Right renal cortex interstitium (tissue), 3 donors: ENCODE measurements at places on chromosomes 11 and 22. TPM values are rescaled to one million over a fixed set of nuclear protein-coding genes. Genes with fewer than 3 reads are reported as not detected.

Gene LARGE2
- polyA plus RNA-seq, result 15.6 TPM

Gene CSF2RB
- polyA plus RNA-seq, result 2.4 TPM

Gene ART1
- polyA plus RNA-seq, result not detected

Gene MPEG1
- polyA plus RNA-seq, result 9.3 TPM

Gene SYT8
- polyA plus RNA-seq, result not detected

Gene GTSE1
- 13.9 TPM for polyA plus RNA-seq

Gene SERPIND1
- polyA plus RNA-seq, result 2.3 TPM

Gene ZDHHC5
- polyA plus RNA-seq, result 52.3 TPM

Gene TSPAN18
- polyA plus RNA-seq, result 46.2 TPM

Gene ABTB2
- polyA plus RNA-seq, result 7.1 TPM

Gene CCDC87
- 0.28 TPM for polyA plus RNA-seq

Gene OR51D1
- not detected for polyA plus RNA-seq

Gene LINC01488
- 0.06 TPM for polyA plus RNA-seq

Gene OR4D9
- 0.04 TPM for polyA plus RNA-seq
